ENCODE measurements at places on chromosomes 11 and 22.

DNA sequence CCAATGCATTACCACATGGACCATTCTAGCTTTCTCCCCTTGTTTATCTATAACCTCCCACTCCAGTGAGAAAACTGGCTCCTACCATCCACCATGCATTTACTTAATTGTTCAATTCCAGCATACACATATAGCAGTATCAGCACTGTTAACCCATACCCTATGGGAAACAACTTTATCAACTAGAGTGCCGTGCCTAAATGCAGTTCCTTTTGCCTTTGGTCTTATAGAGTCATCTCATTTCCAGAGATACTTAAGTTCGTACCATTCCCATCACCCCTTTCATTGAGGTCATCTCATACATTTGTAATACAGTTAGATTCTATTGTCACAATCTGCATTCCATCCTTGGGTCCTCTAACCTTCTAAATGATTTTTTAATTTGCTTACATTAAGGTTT is 86.9 kb downstream of the PARVA start:
- DNase-seq, result no peak

GRCh38 chr11:44398266-44399030 is 88.5 kb upstream of the ALX4 start:
- DNase-seq, result no peak

- DNase-seq, result no peak
These were observed 18.3 kb downstream of the ADORA2A start for GRCh38 chr22:24445481-24446259.

DNA sequence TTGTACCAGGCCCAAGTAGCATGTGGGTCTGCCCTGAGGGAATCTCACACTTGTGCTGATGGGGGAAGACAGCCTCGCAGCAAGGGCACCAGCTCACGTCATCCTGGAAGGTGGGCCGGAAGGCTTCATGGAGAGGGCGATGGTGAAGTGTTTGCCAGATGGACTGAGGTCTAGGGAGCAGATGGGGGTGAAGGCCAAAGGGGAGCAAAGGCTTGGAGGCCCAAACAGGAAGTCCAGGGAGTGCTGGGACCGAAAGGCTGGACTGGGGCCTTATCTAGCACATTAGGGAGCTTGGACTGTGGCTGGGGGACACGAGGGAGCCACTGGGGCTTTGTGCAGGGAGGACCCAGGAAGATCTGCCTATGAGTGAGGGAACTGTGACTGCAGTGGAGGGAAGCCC is 1.2 kb upstream of the TNFRSF13C start:
- DNase-seq, result no peak

DNA sequence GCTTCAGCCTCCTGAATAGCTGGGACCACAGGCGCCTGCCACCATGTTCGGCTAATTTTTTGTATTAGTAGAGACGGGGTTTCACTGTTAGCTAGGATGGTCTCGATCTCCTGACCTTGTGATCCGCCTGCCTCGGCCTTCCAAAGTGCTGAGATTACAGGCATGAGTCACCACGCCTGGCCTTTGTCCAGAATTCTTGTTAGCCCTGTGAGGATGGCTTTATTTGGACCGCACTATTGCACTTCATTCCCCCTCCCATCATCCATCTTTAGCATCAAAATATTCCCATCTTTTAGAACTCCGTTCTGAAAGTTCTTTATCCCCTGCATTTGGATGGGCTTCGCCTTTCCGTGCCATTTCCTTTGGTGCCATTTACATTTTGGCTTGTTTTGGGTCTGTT is 2.6 kb downstream of the SAMM50 start:
- no peak for DNase-seq

GRCh38 chr22:19530751-19531150 is 6.5 kb upstream of the CLDN5 start:
- no peak for DNase-seq

- DNase-seq, result peak; percentile 83
These were observed at the start of gene SLC35F2 for GRCh38 chr11:107858217-107859070. TSS of gene SLC35F2 (minus strand) at chr11:107858787. CDS start at chr11:107858767, 20 bp downstream.
